ENCODE measurements at places on chromosomes 4 and X.

GRCh38 chr4:74320559-74321118, 12.4 kb downstream of the EPGN start:
- peak; percentile 30 for DNase-seq

- no peak for DNase-seq
Observed at GRCh38 chr4:126779001-126779400, 853.8 kb upstream of the INTU start.

DNA sequence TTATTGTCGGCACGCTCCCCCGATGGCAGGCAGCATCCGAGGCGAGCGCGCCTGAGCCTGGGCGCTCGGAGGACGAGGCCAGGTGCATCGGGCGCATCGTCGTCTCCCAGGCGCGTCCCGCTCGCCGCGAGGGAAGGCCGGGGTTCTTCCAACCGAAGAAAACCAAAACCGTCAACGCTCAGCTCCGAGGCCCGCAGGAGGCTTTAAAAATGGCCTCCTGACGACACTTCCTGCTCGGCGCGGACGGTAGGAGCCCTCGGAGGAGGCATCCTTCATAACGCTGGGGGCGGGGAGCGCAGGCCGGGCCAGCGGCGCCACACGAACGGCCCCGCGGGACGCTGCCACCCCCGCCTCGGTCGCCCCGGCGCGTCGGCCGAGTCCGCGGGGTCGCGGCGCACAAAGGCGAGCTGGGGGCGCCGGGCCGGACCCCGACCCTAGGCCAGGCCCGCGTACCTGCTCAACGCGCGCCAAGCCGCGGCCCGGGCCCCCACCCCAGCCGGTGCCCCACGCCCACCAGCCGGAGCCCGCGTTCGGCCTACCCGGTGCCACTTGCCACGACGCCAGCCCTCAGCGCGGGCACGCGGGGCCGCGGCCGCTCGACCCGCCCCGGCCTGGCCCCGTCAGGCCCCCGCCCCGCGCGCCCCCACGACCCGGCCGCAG, 501 bp downstream of the ZNF518B start:
- DNase-seq: peak; percentile 81

- no peak for DNase-seq
Observed at GRCh38 chrX:19799319-19800182, 87.8 kb downstream of the SH3KBP1 start.

- DNase-seq: no peak
Observed at GRCh38 chr4:105952591-105952990, 57.3 kb downstream of the NPNT start.

DNA sequence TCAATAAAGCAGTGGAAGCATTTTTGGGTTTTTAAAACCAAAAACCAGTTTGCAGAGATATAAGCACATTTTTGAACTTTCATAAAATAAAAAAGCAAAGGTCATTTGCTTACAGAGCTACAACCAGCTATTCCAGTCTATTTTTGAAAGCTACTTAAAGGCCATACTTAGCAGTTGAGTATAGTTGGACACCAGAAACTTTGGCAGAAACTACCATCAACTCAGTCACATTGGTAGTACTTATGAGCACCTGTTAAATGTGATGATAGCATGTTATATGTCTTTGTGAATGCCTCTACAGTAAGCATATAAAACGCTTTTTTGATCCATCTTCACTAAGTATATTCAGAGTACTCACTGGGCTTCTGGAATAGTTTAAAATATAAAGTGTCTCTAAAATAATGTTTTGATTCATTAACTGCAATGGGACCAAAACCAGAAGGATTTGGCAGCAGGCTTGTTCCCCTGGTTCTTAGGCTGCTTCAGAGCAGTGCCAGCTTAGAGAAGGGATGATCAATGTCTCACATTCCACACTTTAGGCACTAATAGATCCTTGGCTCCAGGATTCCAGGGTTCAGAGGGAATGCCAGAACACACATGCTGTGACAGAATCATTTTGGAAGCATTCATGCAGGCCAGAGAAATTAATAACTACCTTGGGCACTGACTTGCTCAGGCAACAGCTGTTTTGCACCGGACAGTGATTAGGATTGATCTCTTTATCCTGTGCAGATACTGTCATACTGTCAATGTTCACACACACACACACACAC, 103.9 kb downstream of the IQCM start:
- DNase-seq: no peak

DNA sequence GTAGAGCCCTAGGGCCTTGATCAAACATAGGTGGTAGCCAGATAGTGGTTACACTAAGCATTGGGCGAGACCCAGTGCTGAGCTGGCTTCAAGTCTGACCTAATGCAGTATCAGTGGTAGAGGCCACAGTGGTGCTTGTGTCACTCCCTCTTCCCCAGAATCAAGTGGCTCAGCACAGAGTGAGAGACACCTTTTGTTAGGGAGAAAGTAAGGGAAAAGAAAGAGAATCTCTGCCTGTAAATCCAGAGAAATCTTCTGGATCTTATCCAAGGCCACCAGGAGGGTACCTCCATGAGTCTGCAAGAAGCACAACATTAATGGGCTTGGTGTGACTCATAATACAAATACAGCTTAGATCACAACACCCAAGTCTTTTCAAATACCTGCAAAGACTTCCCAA, 117.7 kb upstream of the SLC6A14 start:
- no peak for DNase-seq

DNA sequence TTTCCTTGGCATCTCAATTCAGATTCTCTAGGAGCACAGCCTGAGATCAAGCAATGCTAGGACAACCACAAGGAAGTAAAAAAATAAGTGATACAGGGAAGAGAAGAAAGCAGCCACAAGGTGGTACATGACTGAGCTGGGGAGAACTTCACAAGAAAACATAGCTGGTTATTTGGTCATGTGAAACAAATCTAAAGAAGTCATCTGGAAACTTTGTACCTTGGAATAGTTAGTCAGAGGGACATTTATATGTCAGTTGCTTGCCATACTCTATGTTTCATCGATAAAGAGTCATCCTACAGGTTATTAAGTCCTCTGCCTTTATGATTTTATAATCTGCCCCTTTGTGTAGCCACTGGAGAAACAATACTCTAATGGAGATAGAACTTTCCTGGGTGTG, 575.1 kb downstream of the IL15 start:
- no peak for DNase-seq

DNA sequence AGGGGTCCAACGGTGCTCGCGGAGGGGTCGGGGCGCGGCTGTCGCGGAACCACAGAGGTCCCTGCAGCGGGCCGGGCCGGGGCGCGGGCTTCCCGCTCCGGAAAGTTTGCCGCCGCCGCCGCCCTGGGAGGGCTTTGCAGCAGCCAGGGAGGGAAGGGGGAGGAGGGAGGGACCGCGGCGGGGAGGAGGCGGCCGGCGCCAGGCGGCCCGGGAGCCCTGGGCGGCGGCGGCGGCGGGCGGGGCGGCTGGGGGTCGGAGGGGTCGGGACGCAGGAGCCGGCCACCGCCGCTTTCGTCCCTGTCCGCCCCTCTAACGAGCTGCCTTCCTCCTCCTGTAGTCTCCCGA, 375 bp downstream of the FGFR3 start:
- DNase-seq: no peak

DNA sequence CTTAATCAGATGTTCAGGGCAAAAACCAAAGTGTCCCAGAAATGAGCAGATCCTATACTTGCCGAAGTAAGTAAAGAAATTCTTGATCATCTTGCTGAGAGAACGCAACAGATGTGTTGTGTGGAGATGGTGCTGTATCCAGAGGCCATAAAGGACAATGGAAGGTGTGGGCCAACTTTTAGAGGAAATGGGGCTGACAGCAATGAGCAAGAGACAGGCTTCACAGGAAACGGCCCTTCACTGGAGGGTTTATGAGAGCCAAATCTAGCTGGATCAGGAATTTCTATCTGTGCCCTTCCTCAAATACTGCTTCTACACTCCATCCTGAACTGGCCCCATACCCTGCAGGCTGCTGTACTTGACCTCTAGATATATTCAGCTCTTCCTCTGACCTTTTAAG, 583.9 kb upstream of the DIPK2B start:
- DNase-seq: no peak

- no peak for DNase-seq
Observed at GRCh38 chr4:3221996-3222395, 27.0 kb upstream of the MSANTD1 start.

Measured in right kidney (tissue), 9 donors.